ENCODE measurements at places on chromosomes 12 and 14.

- peaks cover 6% of the 10 kb centered on the region for H3K4me1 ChIP-seq
- H3K27ac ChIP-seq: peak overlapping the region; percentile 96
These were observed 50.7 kb downstream of the A2M start for GRCh38 chr12:9064815-9065606.

GRCh38 chr12:109258607-109259544, 50.2 kb downstream of the FOXN4 start:
- no peak for DNase-seq
- H3K27ac ChIP-seq: no peak overlapping the region
- H3K4me1 ChIP-seq: no peaks in the 10 kb centered on the region

- H3K36me3 ChIP-seq: no peaks in the 10 kb centered on the region
- peak overlapping the region; percentile 27 for H3K4me3 ChIP-seq
- H3K4me1 ChIP-seq: peaks cover 13% of the 10 kb centered on the region
- H3K27ac ChIP-seq: peak overlapping the region; percentile 66
- H3K27me3 ChIP-seq: no peaks in the 10 kb centered on the region
These were observed 8.8 kb downstream of the NID2 start for GRCh38 chr14:52060080-52060479.

DNA sequence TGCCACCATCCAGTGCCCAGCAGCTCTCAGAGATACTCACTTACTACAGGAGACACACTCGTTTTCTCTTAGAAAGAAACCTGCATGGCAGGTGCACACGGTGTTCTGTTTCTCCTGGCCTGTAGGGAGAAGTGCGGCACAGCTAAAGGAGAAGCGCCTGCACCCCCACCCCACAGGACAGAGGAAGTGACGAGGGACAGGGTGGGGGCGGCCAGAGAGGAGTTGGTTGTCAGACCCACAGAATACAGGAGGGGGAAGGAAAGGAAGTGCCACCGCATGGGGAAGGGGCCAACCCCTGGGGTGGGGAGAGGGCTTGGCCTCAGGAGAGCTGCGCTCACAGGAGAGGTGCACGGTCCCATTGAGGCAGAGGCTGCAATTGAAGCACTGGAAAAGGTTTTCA, 8.8 kb downstream of the TNFRSF1A start:
- H3K27ac ChIP-seq: peak overlapping the region; percentile 9
- peaks cover 12% of the 10 kb centered on the region for H3K36me3 ChIP-seq
- no peaks in the 10 kb centered on the region for H3K27me3 ChIP-seq
- DNase-seq: no peak
- no peak overlapping the region for H3K4me3 ChIP-seq

GRCh38 chr12:122981036-122981471, 573 bp downstream of the ARL6IP4 start:
- H3K4me1 ChIP-seq: peaks cover 3% of the 10 kb centered on the region
- no peaks in the 10 kb centered on the region for H3K36me3 ChIP-seq
- H3K27ac ChIP-seq: peak overlapping the region; percentile 69
- no peak for DNase-seq
- peak overlapping the region; percentile 77 for H3K4me3 ChIP-seq
- no peaks in the 10 kb centered on the region for H3K27me3 ChIP-seq

GRCh38 chr12:43206396-43206795, 345.6 kb downstream of the ADAMTS20 start:
- no peaks in the 10 kb centered on the region for H3K27me3 ChIP-seq
- no peak overlapping the region for H3K27ac ChIP-seq
- H3K36me3 ChIP-seq: no peaks in the 10 kb centered on the region
- H3K4me1 ChIP-seq: no peaks in the 10 kb centered on the region

DNA sequence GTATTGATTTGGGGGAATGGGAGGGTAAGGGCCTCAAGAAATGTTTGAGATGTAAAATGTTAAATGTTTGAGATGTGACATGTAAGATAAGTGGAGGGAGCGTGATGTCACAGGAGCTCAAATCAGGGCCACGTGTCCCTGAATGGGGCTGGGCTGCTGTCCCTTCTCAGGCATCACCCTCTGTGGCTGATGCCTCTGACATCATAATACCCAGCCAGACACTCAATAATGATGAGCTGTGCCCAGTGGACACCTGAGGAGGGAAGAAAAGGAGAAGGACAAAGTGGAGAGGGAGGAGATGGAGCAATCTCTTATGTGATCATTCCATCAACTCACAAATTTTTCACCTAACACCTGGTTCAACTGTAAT, 120.8 kb downstream of the SAMD4A start:
- DNase-seq: no peak
- H3K4me3 ChIP-seq: no peak overlapping the region
- H3K36me3 ChIP-seq: no peaks in the 10 kb centered on the region

DNA sequence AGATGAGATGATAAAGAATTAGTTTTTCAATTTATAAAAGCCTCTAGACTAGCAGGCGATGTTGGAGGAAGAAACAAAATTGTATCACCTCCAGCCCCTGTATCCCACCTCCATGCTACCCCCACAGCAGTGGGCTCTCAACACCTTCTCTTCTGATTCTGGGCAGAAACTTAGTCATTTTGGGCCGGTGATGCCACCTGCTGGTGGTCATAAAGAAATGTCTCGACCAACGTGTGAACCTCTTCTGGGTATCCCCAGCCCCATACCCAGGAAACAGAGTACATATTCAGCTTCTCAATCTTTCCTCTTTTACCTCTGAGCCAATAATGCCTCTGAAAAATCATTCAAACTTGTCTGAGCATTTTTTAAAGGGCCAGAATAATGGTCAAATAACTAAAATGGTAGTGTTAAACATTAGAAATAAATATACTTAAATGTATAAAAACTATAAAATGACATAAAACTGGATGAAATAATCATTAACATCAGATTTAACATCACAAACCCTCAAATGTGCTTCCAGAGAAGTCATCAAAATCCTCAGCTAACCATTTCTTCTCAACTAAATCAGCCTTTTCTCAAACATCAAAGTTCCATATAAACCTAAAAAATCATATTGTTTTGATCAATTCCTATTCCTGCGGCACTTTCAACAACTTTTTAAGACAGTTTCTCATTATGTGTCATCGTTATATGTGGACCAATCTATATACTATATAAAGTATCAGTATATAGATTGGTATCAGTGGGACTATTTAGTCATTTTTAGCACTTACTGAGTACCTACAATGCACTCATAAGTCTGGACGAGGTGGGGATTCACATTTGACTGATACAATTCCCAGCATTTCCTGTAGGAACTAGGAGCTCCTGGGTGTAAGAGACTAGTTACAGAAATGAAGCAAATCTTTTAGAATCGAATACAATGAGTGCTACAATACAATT, 69.4 kb downstream of the ATXN2 start:
- DNase-seq: peak; percentile 60
- no peak overlapping the region for H3K4me3 ChIP-seq
- no peak overlapping the region for H3K27ac ChIP-seq
- H3K27me3 ChIP-seq: no peaks in the 10 kb centered on the region
- peaks cover 10% of the 10 kb centered on the region for H3K36me3 ChIP-seq

DNA sequence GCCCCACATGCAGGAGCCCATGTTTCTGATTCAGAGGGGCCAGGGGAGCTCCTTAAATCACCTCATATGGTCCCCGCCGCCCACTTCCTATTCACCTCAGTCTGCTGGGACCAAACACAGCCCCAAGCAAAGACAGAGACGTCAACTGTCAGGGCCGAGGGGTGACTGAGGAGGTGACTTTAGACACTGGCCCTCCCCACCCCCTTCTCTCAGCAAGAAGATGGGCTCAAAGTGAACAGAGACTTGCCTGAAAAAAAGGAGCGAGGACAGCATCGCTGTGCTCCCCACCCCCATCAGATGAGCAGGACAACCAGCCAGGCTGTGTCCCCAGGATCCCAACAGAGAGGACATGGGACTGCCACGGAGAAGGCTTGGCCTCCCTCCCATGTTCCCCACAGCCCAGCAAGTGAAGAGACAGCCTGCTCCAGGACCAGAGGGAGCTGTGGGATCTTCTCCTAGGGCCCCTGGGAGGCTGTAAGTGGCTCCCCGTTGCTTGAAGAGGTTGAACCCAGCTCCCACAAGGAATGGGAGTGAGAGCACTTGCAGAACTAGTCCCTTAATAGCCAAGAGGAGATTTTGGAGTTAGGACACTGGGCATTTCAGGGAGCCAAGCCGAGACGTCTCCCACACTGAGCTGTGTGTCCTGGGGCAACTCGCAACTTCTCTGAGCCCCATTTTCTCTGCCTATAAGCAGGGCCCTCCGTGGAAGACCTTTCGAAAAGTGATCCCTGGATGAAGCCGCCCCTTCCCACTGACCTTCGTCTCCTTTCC, 1.3 kb upstream of the KRT79 start:
- no peak overlapping the region for H3K4me3 ChIP-seq
- no peak for DNase-seq
- no peak overlapping the region for H3K27ac ChIP-seq
- no peaks in the 10 kb centered on the region for H3K27me3 ChIP-seq
- H3K4me1 ChIP-seq: no peaks in the 10 kb centered on the region

- H3K27ac ChIP-seq: no peak overlapping the region
- DNase-seq: peak; percentile 47
- no peaks in the 10 kb centered on the region for H3K27me3 ChIP-seq
- H3K4me3 ChIP-seq: no peak overlapping the region
These were observed 103.9 kb upstream of the MYL2 start for GRCh38 chr12:111024205-111024801.

DNA sequence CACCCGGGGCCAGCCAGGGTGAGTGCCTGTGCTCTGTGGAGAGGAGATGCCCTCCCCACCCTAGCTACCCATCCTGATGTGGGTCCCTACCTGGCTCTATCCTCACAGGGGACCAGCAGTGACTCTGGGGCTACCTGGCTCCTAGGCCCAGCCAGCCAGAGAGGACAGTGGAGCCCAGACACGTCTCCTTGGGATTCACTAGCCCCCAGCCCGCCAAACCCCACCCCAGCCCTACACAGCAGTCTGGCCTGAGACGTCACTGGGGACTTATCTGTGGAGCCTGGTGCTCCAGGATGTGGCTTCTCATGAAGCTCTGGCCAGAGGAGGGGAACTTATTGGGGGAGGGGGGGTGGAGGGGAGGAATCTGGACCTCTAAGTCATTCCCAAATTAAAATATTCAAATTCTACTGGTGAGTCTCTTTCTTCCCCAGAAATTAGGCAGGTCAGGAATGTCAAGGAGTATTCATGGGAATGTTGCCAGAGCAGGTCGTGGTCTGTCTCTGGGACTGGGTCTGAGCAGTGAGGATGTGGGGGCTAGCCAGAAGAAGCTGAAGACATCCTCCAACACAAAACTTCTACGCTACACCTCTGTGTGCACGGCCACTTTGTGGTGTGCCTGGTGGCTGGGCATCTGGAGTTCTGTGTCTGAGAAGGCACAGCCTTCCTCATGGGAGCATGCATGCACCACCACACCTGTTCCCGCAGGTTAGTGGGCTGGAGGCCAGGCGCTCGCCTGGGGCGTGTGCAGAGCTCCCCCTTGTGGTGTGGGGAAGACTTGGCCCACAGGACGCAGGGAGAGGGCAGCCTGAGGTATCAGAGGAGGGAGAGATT, 2.7 kb downstream of the CMTM5 start:
- no peaks in the 10 kb centered on the region for H3K36me3 ChIP-seq
- H3K4me1 ChIP-seq: no peaks in the 10 kb centered on the region
- no peak overlapping the region for H3K27ac ChIP-seq
- no peaks in the 10 kb centered on the region for H3K27me3 ChIP-seq

GRCh38 chr12:44286336-44286735, 450.5 kb downstream of the TMEM117 start:
- no peaks in the 10 kb centered on the region for H3K36me3 ChIP-seq
- no peak overlapping the region for H3K27ac ChIP-seq
- no peak overlapping the region for H3K4me3 ChIP-seq
- no peak for DNase-seq

DNA sequence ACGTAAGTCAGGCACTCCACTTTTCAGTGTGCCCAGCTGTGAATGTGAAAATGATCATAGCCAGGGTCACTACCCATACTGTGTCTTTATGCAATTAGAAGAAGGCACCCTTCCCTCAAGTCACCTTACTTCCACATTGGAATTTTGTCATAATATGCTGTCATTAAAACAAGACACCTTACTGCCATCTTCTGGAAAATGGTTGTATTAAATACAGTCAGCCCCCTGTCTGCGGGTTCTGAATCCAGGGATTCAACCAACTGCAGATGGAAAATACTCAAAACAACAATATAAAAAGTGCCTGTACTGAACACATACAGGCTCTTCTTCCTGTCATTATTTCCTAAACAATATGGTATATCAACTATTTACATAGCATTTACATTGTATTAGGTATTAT, 70.2 kb upstream of the TBX5 start:
- peaks cover 43% of the 10 kb centered on the region for H3K27me3 ChIP-seq
- H3K4me1 ChIP-seq: no peaks in the 10 kb centered on the region
- peak; percentile 18 for DNase-seq
- no peak overlapping the region for H3K27ac ChIP-seq

DNA sequence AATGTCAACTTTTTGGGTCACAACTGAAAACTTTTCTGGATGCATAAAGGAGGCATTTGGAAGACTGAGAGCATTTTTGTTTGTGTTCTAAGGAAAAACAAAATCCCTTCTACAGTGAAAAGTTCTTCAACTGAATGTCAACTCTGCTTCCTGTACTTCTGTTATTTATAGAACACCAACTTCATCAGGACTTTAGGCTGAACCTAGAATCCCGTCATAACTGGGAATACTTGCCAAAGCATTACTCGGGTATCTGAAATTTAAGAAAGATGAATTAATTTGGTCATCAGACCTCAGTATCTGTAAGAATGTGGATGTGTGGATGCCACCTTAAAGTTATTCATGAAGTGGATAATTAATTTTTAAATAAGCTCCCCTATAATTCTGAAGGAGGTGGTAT, 73.2 kb downstream of the FERMT2 start:
- H3K27ac ChIP-seq: peak overlapping the region; percentile 29
- no peak overlapping the region for H3K4me3 ChIP-seq
- H3K36me3 ChIP-seq: peaks cover 29% of the 10 kb centered on the region
- H3K27me3 ChIP-seq: no peaks in the 10 kb centered on the region
- H3K4me1 ChIP-seq: no peaks in the 10 kb centered on the region
- no peak for DNase-seq

DNA sequence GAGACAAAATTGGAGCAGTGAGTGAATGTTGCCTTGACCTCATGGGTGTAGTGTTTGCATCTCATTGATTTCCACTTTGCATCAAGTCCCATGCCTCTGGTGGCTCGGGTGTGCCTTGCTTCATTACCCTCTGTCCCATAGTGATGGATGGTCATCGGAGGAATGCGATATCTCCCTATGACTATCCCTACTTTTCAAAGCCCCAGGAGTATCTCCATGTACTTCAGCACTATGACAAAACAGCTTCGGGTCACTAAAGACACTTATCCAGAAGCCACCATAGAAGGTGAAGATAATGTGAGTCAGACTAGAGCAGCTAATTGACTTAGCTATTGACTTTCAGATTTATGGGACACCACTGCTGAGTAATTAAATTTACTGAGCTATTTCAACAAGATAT, 355.1 kb upstream of the CCDC196 start:
- no peak overlapping the region for H3K4me3 ChIP-seq
- H3K4me1 ChIP-seq: no peaks in the 10 kb centered on the region
- DNase-seq: no peak
- no peaks in the 10 kb centered on the region for H3K36me3 ChIP-seq

DNA sequence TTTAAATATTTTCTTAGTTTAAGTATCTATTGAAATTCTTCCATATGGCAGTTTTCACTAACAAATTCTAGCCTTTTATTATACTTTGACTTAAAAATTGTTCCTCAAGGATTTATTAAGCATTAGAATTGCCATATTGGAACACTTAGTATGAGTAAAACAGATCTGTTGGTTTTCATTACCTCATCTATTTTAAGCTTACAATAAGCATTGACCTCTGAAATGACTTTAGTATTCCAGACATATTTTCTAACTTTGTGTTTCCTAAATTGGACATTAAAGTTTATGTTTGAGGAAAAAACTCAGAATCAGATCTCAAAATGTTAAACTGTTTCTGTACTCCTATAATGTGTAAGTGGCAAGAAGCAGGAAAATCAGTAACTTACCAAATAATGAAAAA, 48.4 kb downstream of the CSRP2 start:
- H3K4me3 ChIP-seq: no peak overlapping the region
- no peaks in the 10 kb centered on the region for H3K27me3 ChIP-seq
- no peaks in the 10 kb centered on the region for H3K4me1 ChIP-seq
- no peak for DNase-seq
- no peak overlapping the region for H3K27ac ChIP-seq

Data from kidney (tissue), 22 donors.